ENCODE measurements at places on chromosomes 2 and 18. TPM values are rescaled to one million over a fixed set of nuclear protein-coding genes. Genes with fewer than 3 reads are reported as not detected.

CROCC2 gene
- total RNA-seq = not detected

CETN1 gene
- not detected for total RNA-seq

- no peak for DNase-seq
Measured at GRCh38 chr2:74199275-74199701, 873 bp downstream of the MTHFD2 start.

DNA sequence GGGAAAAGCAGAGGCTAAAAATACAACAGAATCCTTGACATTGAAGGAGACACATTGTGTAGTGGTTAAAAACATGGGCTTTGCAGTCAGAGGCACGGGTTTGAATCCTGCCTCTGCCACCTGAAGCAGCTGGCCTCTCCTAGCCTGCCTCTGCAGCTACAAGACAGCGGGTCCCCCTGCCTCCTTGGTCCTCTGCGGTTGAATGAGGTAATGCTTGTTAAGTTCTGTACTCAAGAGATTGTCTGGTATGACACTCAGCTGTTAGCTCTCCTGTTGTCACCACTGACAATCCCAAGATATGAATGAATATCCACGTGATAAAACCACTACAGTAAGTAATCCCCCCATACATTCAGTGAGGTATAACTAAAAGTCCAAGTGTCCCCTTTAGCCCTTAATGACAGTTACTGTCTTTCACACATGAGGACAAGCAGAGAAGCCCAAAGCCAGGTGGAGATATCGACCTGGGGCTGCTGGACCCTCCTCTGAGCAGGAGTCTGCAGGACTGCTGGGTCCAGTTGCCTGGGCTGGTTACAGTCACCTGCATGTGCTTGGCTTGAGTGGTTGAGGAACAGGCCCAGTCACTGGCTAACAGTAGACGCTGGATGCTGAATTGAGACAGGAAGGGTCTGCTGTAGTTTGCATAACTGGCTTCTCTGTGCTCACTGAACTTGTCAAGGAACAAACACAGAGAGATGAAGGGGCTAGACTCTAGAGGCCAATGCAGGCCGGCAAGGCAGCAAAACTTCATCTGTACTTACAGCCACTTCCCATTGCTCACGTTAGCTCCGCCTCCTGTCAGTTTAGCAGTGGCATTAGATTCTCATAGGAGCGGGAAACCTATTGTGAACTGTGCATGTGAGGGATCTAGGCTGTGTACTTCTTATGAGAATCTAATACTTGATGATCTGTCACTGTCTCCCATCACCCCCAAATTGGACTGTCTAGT is 85.5 kb downstream of the TGFA start:
- DNase-seq = no peak

DNA sequence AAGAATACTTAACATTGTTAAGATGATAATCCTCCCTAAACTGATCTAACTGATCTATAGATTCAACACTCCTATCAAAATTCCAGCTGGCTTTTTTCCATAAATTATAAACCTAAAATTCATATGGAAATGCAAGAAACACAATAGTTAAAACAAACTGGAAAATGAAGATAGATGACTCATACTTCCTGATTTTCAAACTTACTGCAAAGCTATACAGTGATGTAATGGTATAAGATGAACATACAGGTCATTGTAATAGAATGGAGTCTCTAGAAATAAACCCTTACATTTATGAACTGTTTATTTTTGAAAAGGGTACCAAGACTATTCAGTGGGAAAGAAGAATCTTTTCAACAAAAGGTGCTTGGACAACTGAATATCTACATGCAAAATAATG is 32.3 kb downstream of the UBXN4 start:
- no peak for DNase-seq

DNA sequence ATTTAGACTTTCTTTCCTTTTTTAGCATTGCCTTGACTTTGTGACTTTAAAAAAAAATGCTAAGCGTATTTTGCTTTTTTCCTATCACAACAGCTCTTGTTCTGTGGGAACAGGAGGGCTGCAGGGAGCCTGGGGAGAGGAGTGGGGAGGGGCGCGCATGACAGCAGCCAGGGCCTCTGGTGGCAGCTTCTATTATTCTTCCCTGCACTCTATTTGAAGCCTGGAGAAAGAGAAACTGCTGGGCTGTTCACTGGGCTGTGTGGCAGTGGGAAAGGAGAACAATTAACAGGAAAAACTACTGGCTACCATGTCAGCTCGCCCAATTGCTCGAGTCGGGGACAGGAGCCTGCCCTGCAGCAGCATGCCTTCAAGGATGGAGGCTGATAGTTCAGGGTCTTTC is 119.0 kb upstream of the ZBTB14 start:
- no peak for DNase-seq

GRCh38 chr2:25335971-25336370 is 5.8 kb downstream of the DNMT3A start:
- no peak for DNase-seq
